Stimulated activated CD4-positive, alpha-beta T cell treated with anti-CD3 and anti-CD28 coated beads, Interleukin-12 subunit alpha, Interleukin-12 subunit beta, amount 100 ng/mL, for 24 hours (primary cell): ENCODE measurements at places on chromosomes 12 and 14.

DNA sequence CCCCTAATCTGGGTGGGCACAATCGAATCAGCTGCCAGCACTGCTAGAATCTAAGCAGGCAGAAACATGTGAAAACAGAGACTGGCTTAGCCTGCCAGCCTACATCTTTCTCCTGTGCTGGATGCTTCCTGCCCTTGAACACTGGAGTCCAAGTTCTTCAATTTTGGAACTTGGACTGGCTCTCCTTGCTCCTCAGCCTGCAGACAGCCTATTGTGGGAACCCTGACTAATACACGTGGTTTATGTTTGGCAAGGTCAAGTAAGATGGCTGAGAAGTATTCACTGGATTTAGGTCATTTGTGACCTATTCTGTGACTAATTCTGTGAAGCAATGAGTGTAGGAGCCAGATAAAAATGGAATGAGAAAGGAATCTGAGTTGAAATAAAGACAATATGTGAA, 11.0 kb downstream of the GPR135 start:
- no peak for DNase-seq

DNA sequence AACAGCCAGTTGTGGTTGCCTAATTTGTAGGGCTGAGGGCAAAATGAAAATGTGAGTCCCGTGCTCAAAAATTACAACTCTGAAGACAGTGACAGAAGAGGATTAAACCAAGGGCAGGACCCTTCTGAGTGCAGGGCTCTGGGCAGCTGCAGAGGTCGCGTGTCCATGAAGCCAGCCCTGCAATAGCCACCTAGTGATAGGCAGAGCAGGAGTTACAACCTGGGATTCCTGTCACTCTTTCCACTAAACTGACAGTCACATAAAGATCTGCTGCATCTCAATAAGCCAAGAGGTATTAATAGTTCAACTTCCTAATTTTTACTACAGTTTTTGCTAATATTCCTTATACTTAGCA, 94.1 kb downstream of the SLC2A13 start:
- DNase-seq: no peak

- DNase-seq: no peak
Measured at GRCh38 chr14:75067212-75067611, 2.2 kb upstream of the ZC2HC1C start.

DNA sequence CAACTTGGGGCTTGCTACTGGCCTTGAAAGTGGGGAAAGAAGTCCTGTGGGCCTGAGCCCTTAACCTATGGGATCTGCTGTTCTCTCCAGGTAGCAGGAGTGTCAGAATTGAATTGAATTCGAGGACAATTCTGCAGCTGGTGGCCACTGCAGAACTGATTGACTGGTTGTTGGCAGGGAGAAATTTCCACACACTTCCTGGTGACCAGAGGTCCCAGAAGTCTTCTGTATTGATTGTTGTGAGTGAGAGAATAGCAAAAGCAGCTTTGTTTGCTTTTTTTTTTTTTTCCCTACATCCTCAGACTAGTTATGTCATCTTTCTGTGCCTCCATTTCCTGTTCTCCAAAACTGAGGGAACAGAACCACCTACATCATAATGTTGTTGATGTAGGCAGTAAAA, 64.1 kb downstream of the PRICKLE1 start:
- no peak for DNase-seq

DNA sequence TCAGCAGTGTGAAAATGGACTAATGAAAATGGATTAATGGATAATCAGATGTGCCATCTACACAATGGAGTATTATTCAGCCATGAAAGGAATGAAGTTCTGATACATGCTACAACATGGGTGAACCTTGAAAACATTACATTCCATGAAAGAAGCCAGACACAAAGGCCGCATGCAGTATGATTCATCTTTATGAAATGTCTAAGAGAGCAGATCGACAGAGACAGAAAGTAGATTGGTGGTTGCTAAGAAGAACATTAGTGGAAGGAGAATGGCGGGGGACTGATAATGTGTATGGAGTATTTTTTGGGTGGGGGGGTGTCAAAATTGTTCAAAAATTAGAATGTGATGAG, 47.3 kb downstream of the PRKAB1 start:
- no peak for DNase-seq

DNA sequence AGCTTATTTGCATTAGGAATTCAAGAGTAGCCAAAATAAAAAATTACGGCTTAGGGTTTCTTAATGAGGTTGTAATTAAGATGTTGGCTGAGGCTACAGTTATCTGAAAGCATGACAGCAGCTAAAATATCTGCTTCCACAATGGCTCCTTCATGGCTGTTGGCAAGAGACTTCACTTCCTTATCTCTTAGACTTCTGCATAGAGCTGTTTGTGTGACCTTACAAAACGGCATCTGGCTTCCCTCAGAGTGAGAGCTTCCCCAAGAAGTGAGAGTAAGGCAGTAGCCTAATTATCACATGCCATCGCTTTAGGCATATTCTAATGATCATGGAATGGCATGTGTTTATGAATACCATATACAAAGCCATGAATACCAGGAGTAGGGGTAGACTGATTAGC, 57.6 kb downstream of the CCDC59 start:
- DNase-seq: no peak

- DNase-seq: no peak
Measured at GRCh38 chr14:32710731-32711680, 227.7 kb upstream of the NPAS3 start.

DNA sequence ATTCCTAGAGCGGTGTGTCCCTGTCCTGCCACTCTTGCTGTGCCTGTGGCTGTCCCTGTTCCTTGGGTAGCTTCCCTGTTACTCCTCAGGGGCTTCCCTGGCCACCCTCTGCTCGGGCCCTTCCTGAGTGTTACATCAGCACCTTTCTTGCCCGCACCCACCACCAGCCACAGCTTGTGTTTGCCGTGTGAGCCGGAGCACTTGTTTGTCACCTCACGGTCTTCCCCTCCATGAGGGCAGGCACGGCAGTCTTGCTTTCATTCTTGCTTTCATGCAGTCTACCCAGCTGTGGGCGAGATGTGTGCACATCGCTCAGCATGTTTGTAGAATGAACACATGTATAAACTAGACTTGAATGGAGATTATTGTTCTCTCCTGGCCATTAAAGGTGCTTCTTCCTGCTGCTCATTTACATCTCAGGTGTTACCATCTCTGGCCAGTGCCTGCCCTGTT, 42.0 kb downstream of the TRAF3 start:
- peak; percentile 50 for DNase-seq

DNA sequence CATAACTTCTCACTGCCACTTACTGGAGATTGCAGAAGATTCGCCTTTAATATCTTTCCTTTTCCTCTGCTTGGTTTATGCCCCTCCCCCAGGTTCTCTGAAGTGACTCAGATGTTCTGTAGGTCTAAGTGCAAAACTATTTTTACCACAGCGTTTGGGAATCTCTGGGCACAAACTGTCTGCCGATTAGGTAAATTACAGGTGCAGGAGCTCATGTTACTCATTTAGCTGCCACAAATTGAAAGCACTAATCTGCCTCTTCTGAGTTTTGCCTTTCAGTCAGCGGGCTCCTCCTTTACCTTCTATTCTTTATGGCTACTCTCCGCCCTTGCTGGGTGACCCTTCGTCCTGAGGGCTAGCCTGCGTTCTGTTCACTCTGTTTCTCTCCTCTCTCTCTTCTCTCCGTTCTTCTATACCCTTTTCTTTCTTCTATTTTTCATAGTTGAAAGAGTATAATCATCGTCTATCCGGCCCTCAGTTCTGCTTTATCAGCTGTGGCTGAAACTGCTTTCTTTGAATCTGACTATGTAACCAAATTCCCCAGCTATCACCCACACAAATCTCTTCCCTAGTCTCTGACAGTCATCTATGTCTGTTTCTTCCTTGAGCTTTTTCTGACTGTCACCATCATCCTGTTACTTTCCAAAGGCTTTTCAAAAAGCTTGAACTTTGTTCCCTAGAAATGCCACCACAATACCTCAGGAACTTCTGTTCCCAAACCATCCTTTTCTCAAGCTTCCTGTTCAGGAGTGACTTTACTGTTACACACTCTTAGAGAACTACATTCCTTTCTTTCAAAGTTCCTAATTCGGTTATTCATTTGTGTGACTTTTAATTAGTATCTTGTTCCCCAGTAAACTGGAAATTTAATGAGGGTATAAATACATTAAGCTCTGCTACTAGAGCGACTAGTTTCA, 4.3 kb upstream of the MYF6 start:
- no peak for DNase-seq

DNA sequence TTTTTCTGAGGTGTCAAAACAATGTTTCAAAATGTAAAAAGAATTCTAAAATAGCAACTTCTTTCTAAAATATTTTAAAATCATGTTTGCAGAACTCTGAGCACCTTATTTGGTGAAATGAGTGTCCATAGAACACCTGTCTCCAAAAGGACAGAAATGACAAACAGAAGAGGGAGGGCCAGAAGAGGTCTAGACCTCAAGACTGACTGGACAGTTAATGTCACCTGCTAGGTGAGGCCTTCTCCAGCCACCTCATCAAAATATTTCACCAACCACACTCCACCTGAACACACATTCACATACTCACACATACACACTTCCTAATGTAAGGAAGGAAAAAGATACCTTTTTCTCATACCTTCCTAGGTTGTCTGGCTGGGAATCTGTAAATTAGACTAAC, 147.8 kb upstream of the PLEKHA5 start:
- no peak for DNase-seq

GRCh38 chr14:59296508-59296907, 108.0 kb downstream of the DAAM1 start:
- no peak for DNase-seq

DNA sequence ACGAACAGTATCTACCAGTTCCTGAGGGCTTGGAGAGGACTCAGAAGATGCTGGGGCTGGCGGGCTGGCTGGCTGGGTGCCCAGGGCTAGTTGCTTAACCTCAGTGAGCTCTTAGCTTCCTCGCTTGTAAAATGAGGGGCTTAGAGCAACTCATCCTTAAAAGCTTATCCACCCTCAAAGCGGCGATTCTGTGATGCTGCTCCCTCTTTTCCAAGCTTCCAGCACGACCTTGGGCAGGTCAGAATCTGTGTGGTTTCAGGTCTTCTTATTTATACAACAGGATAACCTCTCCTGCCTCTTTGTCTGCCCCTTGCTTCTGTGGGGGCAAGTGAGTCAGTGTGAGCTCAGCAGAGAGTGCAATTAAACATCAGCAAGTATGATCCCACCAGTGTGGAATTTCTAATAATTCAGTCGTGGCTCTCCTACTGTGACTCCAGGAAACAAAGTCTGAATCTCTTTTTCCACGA, 281.8 kb downstream of the KSR2 start:
- no peak for DNase-seq

DNA sequence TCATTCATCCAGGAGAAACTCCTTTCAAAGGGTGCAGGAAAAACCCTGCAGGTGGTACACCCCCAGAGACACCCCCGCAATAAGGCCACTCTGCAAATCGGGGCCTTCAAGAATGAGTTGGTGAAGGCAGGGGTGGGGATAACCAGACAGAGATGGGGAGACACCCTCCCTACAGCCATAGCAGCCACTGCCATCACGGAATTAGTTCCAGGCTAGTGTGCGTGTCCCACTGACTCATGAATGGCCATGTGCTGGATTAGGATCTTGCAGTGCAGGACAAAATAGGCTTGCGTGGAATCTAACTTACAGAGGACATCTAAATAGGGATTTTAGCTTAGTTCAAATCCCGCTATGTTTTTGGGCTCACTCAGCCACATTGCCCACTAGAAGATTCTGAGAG, 37.8 kb downstream of the SPRING1 start:
- DNase-seq: no peak

DNA sequence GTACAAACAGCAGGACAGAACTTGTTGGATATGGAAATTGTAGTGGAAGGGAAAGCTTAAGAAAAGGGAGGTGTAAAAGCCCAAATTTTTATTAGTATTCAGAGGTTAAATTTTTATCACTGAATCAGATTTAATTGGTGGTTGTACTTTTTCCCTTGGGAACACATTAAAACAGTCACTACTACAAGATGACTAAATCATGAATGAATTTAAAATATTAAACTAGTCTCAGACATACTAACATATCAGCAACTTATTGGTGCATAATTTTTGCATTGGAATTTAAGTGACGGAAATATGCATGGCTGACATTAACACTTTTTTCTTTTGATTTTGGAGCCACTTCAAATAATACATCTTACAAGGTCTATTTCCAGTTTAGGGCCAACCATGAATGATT, 27.6 kb downstream of the SAMD4A start:
- DNase-seq: no peak

DNA sequence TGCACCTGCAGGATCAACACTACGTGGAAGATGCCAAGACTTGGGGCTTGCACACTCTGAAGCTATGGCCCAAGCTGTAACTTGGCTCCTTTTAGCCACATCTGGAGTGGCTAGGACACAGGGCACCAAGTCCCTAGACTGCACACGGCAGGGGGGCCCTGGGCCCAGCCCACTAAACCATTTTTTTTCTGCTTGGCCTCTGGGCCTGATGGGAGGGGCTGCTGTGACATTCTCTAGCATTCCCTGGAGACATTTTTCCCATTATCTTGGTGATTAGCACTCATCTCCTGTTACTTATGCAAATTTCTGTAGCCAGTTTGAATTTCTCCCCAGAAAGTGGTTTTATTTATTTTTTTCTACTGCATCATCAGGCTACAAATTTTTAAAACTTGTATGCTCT, 1080.7 kb downstream of the LRFN5 start:
- DNase-seq: no peak

DNA sequence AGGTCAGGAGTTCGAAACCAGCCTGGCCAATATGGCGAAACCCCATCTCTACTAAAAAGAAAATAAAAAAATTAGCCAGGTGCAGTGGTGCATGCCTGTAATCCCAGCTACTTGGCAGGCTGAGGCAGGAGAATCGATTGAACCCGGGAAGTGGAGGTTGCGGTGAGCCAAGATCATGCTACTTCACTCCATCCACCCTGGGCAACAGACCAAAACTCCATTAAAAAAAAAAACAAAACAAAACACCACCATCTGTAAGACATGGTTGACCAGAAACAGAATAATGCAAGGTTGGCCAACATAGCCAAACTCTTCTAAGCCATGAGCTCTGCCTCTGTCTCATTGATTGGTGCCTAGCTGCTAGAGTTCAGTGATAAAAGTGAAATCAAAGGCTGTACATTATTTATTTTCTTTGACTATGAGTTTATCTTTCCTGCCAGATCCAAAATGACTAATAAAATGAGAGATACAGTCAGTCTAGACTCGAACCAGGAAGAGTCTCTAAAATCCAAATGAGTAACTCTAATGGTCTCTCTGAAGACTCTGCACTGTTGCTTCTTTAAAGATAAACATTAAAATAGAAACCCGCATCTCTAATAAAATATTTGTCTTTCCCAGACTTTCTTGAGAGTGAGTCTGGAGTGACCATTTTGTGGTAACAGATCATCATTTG, 404.7 kb downstream of the DAD1 start:
- DNase-seq: no peak

- no peak for DNase-seq
Measured at GRCh38 chr14:26941521-26941920, 343.7 kb upstream of the NOVA1 start.

GRCh38 chr12:2691345-2692071, 103.3 kb upstream of the FKBP4 start:
- DNase-seq: peak; percentile 46

DNA sequence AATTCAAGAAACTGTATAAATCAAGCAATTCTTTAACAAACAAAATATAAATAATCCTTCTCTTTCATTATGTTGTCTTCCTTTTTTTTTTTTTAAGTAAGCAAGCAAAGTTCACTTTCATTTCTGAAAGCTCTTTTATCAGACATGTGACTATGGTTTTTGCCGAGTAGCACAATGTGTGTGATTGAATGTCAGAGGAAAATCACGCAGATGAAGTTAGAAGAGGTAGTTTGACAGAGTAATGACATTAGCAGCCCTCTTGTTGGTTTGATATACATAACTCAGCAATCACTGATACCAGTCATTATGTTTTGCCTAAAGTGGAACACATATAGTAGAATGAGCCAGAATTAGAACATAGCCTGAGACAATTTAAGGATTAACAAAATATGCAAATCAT, 19.0 kb downstream of the ALX1 start:
- DNase-seq: no peak
